NCI-H2171 (cell line): ENCODE measurements at places on chromosomes 7 and 10.

DNA sequence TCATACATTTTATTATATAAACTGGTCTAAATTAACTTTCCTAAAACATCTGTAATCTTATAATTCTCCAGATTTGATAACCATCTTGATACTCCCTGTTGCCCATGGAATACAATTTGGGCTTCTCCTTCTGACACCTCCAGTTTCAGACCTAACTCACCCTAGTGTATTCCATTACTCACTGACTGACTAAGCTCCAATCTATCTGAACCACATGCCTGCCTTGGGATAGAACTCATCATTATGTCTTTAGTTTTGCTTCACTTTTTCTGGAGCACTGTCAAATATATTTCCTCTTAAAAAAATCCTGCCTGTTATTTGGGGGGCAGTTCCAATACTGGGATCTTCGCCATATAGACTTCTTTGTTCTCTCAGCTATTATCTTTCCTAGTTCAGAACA, 4.9 kb upstream of the FOXP2 start:
- DNase-seq, result no peak

- no peak for DNase-seq
These were observed 16.0 kb downstream of the CYP3A43 start for GRCh38 chr7:99843808-99844207.

DNA sequence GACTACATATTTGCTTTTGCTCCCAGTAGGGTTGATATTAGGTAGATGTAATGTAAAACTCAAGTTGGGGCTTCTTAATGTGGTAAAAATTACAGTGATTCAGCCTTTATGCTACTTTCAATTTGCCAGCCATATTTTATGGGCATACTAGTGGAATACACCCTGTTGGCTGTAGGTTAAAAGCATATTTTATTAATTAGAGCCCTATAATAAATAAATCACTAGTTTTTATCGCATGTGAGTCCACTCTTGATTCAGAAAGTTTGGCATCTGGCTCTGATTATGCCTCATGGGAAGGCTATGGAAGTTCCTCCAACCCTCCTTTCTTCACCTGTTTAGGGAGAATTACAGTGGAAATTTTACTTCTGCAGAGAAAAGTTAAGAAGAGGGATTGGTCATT, 390.9 kb downstream of the GATA3 start:
- no peak for DNase-seq

GRCh38 chr10:60186315-60187071, 203.2 kb downstream of the ANK3 start:
- no peak for DNase-seq

DNA sequence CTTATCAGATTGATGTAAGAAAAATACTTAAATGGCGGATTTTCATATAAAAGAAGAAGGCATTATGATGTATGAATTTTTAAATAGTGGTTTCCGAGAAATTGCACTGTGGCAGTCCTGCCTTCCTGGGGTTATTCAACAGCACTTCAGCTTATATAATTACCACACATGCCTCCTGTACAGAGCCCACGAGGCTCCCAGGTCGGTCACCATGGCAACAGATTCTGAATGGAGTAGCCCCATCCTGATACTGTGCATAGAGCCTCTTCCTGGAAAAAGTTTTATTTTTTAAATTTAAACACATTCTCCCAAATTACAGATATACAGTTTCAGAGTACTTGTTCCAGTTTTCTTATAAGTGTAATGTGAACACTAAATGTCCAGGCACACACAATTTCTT, 15.9 kb upstream of the ASB4 start:
- no peak for DNase-seq

DNA sequence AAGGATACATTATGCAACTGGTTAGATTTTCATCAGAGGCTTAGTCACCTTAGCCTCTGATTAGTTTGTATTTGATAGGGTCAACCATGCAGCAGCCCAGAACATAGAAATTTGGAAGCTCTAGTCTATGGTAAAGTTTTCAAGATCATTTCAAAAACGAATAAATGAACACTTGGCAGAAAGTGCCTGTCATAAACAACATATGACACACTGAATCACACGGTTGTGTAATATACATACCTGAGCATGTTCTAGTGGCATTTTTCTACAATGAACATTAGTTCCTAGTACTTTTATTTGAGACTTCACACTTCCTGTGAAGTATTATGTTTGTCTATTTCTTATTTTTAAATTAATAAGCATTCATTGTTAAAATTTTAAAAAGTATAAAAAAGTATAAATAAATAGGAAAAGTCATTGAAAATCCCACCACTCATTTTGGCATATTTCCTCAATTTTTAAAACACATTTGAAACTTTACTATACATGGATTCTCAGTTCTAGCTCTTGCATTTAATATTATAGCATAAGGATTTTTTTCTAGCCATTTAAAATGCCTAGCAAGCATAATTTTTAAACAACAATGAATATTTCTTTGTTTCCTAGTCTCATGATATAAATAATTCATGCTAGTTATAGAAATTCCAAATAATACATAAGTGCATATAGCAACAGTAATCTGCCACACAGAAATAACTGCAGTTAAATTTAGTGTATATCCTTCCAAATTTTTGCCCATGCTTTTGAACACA, 25.7 kb upstream of the PRPS1L1 start:
- DNase-seq, result no peak

GRCh38 chr7:129502708-129503685, 666 bp downstream of the SMKR1 start:
- no peak for DNase-seq

DNA sequence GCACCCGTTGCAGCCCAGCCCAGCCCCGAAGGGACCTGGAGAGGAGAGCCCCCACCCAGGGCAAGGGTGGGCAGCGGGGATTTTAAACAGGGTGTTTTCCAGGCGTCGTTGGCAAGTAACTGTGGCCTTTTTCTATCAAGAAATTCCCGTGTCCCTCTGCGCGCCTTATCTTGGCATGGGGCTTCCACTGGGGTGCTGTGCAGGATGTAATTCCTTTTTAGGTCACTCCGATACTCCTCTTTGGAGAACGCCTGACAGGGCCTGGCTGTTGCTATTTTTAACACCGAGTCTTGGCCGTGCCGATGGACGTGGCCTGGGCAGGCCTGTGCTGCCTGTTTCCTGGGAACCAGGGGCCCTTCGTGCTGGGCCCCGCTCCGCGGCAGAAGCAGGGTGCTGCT, 93.8 kb downstream of the INPP5A start:
- DNase-seq, result no peak

- no peak for DNase-seq
These were observed 2.6 kb downstream of the NRG3 start for GRCh38 chr10:81877596-81877995.

DNA sequence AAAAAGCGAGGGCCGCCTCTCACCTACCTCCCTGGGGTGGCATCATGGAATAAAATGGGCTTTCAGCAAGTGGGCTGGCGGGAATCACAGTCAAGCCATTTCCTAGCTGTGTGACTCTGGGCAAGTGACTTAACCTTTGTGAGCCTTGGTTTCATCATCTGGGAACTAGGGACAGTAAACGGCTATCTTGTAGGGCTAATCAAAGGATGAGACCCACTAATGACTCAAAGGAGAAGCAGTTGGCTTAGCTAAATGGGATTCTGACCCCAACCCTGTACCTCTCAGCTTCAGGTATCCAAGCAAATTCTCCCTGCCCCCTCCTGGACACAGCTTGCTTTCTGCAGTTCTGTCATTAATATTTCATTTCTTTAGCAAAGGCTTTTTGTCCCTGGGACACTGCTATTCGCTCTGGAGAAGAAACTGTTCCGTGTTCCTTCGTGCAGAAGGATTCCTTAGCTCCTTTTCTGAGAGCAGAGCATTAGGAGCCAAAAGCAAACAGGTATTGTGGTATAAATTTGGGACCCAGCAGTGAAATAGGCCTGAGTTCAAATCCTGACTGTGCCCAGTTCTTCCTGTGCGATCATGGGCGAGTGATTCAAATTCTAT, 25.9 kb downstream of the TRIM8 start:
- no peak for DNase-seq
